Stimulated activated CD4-positive, alpha-beta T cell treated with anti-CD3 and anti-CD28 coated beads, TNF-alpha, amount 100 ng/mL, for 24 hours (primary cell): ENCODE measurements at places on chromosomes 11 and 22.

DNA sequence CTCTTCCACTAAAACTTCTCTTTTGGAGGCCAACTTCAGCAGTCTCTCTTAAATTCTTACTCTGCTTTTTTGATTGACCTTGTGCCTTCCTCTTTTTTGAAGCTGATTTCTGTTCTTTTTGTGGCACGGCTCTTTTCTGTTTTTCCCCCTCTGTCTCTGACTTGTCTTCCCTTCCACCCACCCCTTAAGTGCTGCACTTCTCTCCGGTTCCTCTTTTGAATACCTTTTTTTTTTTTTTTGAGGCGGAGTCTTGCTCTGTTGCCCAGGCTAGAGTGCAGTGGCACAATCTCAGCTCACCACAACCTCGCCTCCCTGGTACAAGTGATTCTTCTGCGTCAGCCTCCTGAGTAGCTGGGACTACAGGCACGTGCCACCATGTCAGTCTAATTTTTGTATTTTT is 211.9 kb downstream of the BLID start:
- no peak for DNase-seq

- peak; percentile 10 for DNase-seq
Observed at GRCh38 chr22:35023692-35024363, 42.1 kb upstream of the ISX start.

- DNase-seq = no peak
Observed at GRCh38 chr11:73372375-73372993, 3.7 kb upstream of the RELT start.

- DNase-seq = no peak
Observed at GRCh38 chr11:92123540-92123939, 101.1 kb upstream of the FAT3 start.

- DNase-seq = no peak
Observed at GRCh38 chr22:32874976-32875375, 73.5 kb downstream of the TIMP3 start.

DNA sequence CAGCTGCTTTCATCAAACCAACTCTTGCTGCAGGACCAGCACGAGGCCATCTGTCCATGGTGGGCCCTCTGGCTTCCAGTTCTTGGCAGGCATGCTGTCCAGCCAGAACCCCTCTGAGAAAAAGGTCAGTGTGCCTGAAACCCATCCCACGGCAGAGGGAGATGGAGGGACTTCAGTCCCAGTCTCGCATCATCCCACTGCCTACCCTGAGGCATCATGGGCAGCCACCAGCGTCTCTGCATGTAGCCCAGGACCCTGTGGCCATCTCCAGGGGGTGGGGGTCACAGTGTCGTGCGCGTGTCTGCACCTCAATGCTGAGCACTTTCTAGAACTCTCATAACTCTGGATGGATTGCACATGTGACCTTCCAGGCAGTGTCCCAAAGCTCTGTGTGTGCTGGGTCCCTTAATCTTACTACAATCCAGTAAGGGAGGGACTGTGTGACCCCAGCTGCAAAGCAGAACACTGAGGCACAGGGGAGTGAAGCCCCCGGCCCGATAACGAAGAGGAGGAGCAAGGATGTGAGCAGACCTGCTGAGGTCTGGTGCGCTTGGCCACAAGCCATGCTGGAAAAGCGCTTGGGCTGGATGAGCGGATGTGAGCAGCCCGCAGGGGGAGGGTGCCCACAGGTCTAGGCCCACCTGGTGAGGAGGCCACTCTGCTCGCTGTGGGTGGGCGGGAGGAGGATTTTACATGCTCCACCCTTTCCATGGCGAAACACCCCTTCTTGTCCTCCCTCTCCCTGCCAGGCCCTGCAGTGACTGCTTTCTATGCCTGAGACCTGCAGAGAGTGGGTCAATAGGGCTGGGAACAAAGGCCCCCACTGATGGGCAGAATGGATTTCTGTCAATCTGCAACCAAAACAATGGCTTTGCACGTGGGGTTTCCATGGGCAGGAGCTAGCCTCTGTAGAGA is 1401.0 kb downstream of the BRD1 start:
- no peak for DNase-seq

DNA sequence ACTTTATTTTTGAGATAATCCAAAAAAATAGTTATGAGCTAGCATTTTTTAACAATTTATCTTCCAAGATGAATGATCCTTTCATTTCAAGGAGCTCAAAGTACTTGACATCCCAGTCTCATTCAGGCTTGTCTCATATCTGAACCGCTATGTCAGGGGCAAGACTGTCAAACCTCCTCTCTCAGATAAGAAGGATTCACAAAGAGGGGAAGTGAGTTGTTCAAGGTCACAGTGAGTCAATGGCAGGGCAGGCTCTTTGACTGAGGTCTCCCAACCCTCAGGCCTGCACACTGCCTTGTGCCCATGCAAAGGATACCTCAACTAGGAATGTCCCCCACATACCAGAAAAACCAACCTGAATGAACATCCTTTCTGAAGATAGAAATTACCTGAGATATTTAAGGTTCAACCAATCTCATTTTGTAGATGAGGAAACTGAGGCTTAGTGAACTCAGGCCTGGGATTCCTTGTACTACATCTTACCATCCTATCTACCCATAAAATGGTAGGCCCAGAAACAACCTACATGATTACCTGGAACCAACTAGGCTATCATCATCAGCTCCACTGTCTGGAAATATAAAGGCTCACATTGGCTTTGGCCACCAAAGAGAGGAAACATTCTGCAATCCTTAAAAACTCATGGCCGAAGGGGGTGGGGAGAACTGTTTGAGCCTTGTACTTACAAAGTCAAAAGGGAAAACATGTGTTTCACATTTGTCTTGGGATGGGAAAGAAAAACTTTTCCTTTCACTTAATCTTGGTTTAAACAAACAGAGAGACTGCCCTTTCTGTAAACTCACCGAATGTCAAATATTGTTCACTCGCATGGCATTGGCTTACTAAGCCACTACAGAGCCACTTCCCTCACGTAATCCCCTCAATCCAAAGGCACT is 51.1 kb downstream of the LIF start:
- no peak for DNase-seq

GRCh38 chr11:12089041-12089440 is 21.3 kb upstream of the MICAL2 start:
- DNase-seq = no peak

GRCh38 chr11:130183878-130184610 is 24.5 kb downstream of the ST14 start:
- DNase-seq = no peak

DNA sequence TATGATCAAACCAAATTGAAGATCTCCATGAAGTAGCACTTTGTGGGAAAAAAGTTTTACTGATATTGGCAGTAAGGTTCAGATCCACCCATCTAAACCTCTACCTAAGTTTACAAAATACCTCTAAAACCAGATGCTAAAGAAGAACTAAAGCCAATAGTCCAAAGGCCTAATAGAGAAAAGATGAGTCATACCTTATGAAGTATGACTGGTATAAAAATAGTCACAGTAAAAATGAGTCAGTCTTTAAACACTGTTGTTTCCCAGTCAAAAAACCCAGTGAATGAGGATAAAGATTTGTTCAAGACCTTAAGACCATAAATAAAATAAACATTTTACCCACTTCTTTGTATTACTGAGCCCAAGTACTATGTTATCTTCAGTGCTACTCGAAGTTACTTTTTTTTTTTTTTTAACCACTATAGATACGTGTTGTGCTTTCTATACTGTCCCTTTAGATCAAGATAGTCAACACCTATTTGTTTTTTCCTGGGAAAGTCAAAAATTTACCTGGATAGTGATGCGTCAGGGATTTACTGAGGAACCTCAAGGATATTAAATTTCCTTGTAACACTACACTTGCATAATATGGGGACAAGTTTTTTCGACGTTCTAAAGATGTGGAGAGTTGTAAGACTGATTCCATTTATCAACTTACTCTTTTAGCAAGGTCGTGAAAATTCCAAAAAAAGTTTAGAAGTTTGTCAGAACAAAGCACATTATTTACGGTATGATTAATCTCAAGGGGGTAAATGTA is 87.3 kb downstream of the CCDC73 start:
- no peak for DNase-seq

GRCh38 chr11:36485298-36486002 is 24.6 kb downstream of the TRAF6 start:
- DNase-seq = no peak

GRCh38 chr11:8327761-8328192 is 64.1 kb upstream of the LMO1 start:
- no peak for DNase-seq

DNA sequence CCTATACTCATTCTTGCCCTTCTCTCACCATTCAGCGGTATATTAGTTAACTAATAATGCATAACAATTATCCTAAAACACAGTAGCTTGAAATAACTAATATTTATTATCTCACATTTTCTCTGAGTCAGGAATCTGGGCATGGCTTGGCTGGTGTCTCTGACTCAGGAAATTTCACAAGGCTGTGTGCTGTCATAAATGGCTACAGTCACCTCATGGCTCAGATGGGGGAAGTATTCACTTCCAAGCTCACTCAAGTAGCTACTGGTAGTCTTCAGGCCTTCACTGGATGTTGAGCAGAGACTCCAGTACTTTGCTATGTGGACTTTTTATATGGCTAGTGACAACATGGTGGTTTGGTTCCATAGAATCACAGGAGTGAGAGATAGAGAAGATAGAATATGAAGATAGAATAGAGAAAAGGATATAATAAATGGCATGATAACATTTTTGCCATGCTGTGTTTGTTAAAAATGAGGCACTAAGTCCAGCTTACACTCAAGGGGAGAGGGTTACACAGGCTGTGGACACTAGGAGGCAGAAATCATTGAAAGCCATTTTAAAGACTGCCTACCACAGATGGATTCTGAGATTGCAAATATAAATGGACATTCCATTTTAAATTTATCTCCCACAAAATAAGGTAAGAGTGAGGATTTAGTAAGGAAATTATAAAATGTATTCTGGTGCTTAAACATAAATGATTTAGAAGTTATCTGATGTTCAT is 997.8 kb upstream of the CHORDC1 start:
- DNase-seq = no peak

GRCh38 chr11:74320538-74320937 is 9.1 kb upstream of the P4HA3 start:
- no peak for DNase-seq

GRCh38 chr11:130499828-130500227 is 51.4 kb downstream of the ADAMTS15 start:
- DNase-seq = no peak

GRCh38 chr11:92981508-92982043 is 12.1 kb downstream of the MTNR1B start:
- no peak for DNase-seq

- peak; percentile 86 for DNase-seq
Observed at GRCh38 chr11:6320411-6321155, at the start of gene CAVIN3. Gene CAVIN3, minus strand, starts transcription at chr11:6320501. Its CDS starts 25 bp downstream, at chr11:6320476.

DNA sequence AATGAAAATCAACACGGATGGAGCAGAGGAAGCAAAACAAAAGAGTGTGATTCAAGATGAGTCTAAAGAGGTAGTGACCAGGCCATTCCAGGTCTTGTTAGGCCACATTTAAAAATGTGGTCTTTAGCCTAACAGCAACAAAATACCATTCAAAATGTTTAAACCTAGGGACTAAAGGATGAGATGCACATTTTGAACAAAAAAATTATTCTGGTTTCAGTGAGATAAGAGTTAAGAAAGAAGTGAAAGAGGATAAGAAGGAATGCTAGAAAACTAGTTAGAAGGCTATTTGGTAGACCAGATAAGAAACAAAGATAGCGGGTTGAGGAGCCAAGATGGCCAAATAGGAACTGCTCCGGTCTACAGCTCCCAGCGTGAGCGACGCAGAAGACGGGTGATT is 85.2 kb downstream of the CWF19L2 start:
- DNase-seq = no peak

DNA sequence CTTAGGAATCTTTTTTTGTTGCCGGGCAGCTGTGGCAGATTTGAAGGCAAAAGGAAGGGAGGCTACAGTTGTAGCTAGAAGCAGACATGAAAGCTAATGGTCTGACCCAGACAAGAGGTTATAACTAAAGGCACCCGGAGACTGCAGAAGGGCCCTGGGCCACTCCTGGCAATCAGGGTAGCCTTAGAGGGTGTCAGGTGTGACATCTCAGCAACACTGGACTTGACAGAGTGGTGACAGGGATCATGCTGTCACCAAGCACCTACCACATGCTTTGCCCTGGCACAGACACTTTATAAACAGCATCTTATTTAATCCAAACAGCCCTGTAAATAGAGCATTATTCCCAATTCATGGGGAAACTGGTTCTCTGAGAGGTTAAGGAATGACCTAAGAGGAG is 25.7 kb downstream of the TUB start:
- no peak for DNase-seq

DNA sequence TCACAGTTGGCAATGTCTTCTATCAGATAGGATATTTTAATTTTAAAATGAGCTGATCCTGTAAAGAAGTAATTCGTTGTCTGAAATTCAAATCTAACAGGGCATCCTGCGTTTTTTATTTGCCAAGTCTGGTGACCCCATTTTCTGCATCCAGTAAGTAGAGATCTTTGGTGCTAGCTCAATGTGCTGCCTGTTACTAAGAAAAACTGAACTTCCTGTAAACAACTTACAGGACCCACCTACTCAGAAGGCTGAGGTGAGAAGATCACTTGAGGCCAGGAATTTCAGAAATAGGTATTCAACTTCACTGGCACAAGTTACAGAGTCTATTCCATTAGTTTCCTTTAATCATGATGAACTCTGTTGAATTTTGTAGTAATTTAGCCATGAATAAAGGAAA is 4.0 kb downstream of the ARL14EP start:
- no peak for DNase-seq

GRCh38 chr22:45838305-45838887 is 138.6 kb downstream of the WNT7B start:
- no peak for DNase-seq

DNA sequence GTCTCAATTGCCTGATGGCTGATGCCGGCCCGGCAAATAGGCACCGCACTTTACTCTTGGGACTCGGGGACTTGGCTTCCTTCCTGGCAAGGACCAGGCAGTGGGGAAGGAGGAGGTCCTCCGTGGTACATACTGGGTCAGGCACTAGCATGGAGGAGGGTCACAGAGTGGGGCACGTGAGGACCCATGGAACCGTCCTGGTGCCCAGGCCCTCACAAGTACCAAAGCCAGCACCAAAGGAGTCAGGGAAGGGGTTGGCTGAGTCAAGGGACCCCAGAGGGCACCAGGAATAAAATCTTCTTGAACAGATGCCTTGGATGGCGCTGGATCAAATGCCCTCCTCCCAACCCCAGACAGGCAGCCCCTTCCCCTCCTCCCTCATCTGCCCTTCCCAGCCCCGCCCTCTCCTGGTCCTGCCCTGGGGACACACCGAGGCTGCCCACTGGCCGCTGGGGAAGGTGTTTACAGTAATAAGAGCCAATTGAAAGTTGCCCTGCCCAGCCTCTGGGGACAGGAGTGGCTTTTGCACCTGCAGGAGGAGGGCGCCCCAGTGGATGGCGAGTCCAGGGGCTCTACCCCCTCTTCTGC is 5.6 kb upstream of the CARNS1 start:
- no peak for DNase-seq

DNA sequence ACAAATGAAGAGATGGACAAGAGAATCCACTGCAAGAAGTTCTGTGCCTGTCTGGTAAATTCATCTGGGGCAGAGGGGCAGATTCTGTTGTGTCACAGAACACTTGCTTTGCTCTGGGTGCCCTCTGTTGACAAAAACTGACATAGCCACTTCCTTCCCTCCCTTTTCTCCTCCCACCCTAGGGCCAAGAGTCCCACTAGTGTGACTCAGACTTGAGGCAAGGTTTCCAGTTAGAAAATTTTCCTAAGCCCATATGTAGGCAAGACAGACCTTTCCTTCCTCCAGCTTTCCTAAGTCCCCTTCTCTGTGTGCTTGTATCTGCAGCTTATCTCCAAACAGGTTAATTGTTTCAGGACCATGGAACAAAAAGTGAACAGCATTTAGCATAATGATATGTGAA is 106.8 kb downstream of the RBFOX2 start:
- DNase-seq = peak; percentile 12

GRCh38 chr11:61057615-61058014 is 44.7 kb upstream of the CD5 start:
- no peak for DNase-seq
